ENCODE measurements at places on chromosomes 5 and 9.

DNA sequence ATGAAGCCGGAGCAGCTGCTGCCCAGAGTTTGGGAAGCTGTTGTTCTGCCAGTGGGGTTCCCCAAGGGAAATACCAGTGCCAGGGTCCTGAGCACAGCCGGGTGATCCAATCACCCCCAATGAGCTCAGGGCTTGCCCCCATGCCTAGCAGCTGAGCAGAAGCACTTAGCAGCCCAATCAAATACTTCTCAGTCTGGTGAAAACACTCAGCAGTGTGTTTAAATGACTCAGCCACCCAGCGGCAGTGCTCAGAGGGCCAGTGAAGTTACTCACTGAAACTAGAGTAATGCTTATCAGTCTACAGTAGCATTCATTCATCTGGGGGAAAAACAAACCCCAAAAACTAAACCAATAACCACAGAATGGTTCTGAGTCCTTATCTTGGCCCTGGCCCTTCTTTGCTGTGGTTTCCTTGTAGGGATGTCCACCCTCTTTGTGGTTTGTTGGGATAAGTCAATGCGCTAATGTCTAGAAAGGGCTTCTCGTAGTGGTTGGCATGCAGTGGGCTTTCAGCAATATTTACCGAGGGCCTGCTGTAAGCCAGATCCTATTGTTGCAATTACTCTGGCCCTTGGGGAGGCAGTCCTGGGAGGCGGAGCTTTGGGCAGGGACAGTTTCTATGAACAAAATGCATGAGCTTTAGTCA, 43.1 kb downstream of the LHX2 start:
- DNase-seq: no peak

DNA sequence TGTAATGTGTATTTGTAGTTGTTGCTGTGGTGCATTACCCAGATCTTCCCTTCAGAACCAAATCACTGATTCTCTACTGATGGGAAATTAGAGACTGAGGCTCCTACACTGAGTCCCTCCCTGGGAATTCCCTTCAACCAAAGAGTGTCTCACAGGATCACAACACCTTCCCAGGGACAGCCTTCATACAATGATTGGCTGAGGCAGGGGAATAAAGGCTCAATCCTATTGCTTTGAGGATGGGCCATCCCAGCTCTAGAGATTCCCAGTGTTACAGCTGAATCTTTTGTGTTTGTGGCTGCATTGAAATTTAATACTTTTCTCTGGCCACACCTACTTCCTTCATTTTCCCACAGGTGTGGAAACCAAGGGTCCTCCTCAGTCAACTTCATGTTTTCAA, 96.4 kb upstream of the ELL2 start:
- no peak for DNase-seq

DNA sequence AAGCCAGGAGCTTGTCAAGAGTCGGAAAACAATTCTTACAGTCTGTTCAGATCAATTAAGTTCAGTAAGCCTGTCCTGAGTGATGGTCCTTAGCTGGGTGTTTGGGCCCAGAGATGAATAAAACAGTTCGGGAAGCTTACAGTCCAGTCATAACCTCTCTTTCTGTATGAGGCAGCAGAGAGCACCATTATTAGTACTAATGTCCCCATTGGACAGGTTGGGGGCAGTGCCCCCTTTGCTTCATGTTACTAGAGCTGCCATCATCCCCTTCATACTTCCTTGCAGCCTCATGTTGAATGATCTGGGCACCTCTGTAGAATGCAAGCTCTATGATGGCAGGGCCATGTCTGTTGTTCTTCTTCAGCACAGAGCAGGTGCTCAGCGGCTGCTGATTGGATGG, 9.8 kb downstream of the DOCK2 start:
- DNase-seq: no peak

- DNase-seq: no peak
These were observed 102.9 kb downstream of the FRMD3 start for GRCh38 chr9:83435301-83435700.

- DNase-seq: no peak
These were observed 87.0 kb downstream of the ADAMTS2 start for GRCh38 chr5:179258001-179258921.

DNA sequence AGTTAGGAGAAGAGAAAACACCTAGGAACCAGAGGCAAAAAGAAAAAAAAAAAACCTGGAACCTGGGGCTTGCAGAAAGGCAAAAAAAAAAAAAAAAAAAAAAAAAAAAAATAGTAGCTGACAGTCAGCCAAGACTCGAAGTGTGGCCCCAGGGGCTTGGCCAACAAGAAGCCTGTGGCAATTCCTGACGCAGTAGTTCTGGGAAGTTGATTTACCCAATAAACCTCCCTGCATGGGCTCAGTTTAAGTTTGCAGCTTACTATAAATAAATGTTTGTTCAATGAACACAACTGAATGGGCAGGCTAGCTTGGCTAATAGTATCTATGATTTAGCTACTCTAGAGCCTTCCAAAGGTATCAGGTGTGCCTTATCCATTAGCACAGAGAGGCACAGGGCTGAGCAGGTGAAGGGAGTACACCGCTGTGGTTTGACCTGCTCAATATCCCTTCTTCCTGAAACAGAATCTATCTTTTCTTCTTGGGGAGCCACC, 21.3 kb upstream of the GLRX start:
- no peak for DNase-seq

GRCh38 chr5:78588507-78588906, 60.1 kb downstream of the LHFPL2 start:
- DNase-seq: no peak

GRCh38 chr5:94872526-94872925, 254.1 kb downstream of the SLF1 start:
- no peak for DNase-seq

DNA sequence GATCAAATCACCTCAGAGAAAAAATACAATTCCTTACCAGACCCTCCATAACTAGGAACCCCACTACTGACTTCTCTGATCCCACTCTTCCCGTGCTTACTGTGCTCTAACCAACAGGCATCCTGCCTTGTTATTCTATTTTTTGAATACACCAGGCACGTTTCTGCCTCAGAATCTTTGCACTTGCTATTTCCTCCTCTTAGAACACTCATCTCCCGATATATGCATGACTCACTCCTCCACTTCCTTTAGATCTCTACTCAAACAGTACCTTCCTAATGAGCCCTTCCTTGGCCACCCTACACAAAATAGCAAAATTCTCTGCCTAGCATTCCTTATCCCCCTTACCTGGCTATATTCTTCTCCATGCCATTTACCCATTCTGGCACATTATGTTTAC, 43.9 kb downstream of the MAPKAP1 start:
- DNase-seq: no peak

- DNase-seq: no peak
These were observed 996.4 kb upstream of the WWC1 start for GRCh38 chr5:167294882-167295680.

DNA sequence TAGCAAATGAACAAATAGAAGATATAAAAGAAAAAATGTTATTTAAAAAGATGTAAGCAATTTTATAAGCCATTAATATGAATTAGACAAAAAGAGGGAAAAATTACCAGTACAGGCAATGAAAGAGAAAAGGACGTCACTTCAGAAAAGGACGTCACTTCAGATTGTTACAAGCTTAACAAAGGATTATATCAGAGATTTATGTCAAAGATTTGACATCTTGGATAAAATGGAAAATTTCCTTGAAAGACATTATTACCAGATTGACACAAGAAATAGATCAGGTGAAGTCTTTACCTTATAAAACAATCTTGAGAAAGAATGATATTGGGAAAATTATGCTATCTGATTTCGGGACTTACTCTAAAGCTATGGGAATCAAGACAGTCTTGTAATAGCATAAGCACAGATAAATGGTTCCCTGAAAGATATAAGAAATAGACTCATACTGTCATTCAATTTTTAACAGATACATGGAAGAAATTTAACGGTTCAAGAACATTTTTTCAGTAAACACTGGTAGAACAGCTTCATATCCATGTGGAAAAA, 625.4 kb upstream of the EDIL3 start:
- no peak for DNase-seq

- DNase-seq: no peak
These were observed 8.9 kb downstream of the TXNDC8 start for GRCh38 chr9:110328763-110329162.
